ENCODE measurements at places on chromosomes 7 and 10.

DNA sequence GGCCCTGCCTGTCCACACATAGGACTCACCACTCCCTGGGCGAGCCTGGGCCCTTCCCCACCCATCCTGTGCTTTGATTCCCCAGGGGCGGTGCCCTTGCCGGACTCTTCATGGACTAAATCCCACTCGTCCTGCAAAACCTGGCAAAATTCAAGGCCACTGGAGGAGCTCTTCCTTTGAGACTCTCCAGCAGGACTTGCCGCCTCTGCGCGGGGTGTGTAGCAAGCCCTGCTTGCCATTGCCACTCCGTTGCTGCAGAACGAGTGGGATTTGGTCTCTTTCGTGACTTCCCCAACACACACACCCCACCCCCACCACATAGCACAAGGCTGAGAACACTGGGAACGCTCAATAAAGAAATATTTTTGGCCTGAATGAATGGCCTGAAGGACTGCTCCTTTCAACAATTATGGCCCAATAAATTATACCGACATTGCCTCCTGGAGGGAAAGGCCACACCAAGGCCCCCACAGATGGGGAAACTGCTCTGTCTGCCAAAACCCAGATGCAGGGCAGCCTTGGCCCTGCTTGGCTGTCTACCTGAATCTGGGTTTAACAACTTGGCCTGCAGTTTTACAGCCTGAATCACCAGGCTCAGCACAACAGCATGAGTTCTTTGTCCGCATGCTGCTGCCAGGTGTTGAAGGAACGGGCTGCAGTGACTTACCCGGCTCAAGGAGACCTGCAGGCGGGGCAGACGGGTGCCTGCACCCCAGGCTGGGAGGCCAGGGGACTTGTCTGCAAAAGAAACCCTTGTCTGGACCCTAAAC is 72.8 kb upstream of the KAT6B start:
- DNase-seq, result no peak

- DNase-seq, result no peak
These were observed 279.5 kb downstream of the GALNT17 start for GRCh38 chr7:71411475-71411874.

GRCh38 chr7:125061776-125062397 is 132.3 kb upstream of the POT1 start:
- no peak for DNase-seq

DNA sequence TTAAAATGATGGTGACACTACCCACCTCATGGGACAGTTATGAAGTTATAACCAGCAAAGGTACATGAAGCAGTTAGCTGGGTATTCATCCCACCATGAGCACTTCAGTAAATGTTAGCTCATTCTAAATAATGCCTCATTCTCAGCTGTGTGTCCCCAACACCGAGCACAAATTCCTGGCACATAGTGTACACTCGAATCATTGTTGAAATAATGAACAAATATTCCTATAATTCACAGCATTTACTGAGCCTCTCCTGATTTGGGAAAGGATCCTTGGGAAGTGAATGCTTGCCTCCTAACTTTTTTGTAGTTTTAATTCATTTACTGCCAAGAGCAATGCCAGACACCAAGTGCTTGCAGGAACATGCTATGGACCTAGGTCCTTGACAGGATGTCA is 235.2 kb downstream of the DGKI start:
- no peak for DNase-seq

GRCh38 chr7:18890134-18890533 is 227.3 kb downstream of the TWIST1 start:
- no peak for DNase-seq

DNA sequence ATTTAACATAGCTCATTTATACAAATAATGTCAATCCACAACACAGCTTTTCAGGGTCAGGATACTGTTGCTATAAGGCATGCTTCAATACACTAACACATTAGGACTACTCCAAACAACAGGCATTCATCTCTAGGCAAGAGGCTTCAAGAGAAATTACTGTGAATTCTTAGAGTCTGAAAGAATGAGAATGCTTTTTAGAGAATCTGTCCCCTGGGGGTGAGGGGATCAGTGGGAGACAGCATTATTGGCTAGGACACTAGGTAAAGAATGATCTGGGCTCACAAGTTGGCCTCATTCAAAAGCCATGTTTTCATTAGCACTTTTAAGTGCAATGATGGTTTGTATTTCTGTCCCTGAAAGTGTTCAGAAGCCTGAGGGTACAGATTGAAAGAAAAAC is 132.6 kb downstream of the SEMA3D start:
- DNase-seq, result no peak

DNA sequence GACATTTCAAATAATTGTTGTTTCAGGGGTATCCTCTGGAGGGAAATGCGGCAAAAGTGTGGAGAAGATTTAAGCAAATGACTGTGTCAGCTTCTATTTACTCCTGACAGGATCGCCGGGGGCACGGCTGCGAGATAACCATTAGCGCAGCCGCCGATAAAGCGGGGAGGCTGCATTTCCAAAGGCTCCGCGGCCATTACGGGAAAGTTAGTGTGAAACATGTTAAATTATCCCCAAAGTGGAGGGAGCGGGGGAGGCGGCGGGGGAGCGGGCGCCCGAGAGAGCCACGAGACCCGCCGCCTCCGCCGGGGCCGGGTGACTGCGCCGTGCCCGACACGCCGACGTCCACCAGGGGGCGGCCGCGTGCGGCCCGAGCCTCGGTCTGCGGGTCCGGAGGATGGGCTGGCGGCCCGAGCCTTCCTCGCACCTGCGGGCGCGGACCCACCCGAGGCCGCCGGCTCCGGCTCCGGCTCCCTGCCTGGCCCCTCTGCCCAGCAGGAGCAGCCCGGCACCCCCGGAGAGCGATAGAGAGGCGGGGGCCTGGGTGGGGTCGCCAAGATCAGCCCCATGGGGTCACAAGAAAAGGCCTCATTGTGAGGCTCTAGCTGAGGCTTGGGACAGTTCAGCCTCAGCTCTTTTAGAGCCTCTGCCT is 74.4 kb upstream of the PAX2 start:
- peak; percentile 46 for DNase-seq

- no peak for DNase-seq
These were observed 40.0 kb upstream of the PDK4 start for GRCh38 chr7:95636140-95636940.

- no peak for DNase-seq
These were observed 757.3 kb upstream of the AUTS2 start for GRCh38 chr7:68840991-68841390.

DNA sequence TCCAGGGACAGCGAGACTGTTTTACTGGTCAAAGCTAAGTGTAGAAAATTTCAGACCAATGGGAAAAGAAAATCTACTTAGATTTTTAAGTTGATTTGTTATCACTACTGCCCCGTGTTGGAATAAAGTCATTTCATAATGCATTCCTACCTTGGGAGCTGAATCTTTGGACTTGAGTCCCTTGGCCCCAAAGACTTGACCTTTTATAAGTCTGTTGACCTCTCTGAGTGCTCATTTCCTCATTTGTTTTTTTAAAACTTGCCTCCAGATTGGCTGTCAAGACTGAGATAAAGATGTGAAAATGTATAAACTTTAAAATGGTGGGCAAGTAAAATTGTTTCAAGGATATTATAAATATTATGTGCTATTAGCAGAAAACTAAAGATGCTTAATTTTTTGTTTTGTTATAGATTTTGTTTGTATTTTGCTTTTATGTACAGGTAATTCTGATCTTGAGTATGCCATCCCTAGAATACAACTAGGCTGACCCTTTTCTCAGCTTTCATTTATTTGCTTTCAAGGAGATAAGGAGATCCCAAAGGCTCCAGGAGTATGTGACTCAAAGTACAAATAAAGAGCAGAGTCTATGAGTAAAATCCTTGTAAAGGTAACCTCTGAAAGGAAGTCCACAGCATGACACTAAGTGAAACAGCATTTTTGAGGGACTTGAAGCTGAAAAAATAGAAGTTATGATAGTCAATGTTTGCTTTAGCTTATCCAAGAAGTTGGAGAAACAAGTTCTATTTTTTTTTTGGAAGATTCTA is 54.6 kb downstream of the TMEM26 start:
- no peak for DNase-seq

DNA sequence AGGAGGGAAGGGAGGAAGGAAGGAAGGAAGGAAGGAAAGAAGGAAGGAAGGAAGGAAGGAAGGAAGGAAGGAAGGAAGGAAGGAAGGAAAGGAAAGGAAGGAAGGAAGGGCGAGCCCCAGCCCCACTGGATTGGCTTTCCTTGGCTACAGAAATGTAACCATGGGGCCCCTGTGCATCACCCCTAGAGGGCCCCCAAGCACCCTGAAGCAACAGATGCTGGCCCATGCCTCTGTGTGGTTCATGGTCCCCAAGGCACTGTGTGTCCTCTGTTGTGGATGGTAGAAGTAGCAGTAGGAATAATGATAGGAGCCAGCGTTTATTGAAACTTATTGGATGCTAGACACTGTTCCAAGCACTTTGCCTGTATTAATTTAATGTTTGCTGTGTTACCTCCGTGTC is 116.6 kb upstream of the MACROH2A2 start:
- no peak for DNase-seq

DNA sequence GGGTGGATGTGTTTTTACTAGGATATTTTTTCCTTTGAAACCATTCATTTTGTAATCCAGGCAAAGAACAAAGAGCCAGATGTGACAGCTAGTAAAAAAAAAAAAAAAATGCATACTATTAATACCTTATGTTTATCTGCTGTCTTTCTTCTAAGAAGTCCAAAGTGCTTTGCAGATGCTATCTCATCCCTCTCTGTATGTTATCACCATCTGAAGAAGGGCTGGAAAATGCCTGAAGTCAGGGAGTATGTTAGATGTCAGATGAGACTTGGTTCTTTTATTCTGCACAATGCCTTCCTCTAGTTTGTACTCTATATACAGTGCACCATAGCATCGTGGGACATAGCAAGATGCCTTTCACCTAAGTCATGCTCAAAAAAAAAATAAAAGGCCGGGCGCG is 10.4 kb upstream of the CAMK1D start:
- no peak for DNase-seq

DNA sequence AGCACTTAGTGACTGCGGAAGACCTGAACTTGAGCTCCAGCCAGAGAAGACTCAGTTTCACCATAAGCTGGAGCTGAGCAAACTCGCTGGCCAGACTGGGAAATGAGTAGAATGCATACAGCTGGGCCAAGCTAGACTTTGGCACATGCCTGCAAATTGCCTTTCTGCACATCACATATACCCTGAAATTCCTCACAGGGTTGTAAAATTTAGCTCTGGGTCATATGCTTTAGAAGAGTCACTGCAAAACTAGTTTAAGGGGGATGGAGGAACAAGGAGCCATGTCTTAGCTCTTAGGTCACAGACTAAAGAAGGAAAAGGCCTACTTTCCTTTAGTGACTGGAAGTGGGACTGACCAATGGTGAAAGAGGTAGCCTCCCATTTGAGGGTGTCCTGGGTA is 67.6 kb downstream of the PPP1R3C start:
- DNase-seq, result no peak

DNA sequence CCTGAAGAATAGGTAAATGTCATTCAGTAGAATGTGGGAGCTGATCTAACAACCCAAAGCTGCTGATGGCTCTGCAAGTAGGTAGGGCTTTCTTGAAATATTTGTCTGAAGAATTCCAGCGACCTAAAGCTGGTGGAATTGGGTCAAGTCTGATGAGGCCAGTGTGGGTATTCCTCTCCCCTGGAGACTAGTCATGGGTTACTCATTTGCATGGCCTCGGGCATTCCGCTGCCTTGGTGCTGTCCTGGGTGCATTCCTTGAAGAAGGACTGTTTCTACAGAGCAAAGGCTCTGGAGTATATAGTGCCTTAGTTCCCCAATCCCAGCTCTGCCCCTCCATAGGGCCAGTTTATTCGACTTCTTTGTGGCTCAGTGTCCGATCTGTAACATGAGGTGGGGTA is 19.2 kb downstream of the PDK4 start:
- no peak for DNase-seq

DNA sequence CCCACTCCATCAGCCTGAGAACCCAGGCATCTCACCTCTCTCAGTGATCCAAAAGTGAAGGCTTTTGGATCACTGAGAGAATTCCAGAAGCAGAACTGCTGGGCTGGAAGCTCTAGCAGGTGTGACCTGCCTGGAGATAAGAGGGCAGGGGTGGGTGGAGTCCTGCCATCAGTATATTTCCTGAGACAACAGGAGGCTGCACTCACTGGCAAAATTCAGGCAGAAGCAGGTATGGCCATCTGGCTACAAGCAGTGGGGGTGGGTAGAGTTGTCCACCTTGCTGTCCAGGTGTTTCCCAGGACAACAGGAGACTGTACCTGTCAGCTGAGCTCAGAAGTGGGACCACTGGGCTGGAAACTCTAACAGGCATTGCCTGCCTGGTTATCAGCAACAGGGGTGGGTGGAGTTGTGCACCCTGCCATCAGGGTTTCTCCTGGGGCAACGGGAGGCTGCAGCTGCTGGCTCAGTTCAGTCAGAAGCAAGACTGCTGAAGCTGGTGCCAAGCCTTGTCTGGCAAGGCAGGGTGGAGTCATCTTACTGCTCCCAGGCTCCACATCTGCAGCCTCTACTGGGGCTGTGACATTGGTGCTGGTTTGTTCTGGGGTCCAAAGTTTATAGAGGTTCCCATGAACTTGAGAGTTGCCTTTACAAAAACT is 47.2 kb upstream of the SFTPD start:
- no peak for DNase-seq

DNA sequence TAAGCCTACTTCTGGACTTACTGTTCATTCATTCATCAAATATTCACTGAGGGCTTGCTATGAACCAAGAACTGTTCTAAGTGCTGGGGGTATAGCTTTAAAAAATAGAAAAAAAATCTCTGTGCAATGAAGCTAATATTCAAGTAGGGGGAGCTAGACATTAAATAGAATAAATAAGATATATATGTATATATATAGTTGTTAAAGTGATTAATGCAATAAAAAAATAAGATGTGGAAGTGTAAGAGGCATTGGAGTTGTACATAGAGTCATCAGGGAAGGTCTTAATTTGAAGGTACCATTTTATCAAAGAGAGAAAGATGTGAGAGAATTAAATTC is 181.2 kb upstream of the AGR3 start:
- DNase-seq, result no peak

DNA sequence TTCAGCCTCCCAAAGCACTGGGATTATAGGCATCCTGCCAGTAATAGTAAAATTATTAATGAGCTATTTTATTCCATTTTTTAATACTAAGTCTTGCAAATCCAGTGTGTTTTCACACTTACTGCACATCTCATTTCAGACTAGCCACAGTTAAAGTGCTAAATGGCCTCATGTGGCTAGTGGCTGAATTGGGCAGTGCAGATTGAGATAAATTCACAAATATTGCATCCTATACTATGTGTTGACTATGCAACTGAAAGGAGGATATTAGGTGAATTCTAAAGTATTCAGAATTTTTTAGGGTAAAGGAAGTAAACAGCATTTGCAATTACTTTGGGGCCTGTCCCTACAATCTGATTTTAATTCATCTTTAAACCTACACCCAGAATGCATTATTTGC is 10.2 kb downstream of the APBB1IP start:
- no peak for DNase-seq

- no peak for DNase-seq
These were observed 23.9 kb upstream of the FAM107B start for GRCh38 chr10:14798636-14799035.

DNA sequence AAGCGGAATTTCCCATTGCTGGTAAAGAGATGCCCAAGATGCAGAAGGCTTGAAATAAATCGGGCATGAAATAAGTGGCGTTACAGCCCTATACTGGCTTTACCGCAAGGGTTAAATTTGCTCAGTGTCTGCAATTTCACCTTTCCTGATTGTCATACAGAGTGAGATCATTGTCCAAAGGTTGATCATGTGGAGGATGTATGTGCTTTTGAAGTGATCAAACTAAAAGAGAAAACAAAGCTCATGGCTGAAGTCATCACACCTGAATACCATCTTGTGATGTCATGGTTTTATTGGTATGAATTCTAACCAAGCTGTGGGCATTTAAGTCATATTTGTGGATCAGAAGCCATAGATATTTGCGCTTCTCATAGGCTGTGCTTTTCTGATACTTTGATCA is 635.5 kb downstream of the AUTS2 start:
- no peak for DNase-seq

GRCh38 chr10:30553626-30554439 is 75.7 kb downstream of the LYZL2 start:
- DNase-seq, result no peak

Data from stimulated activated CD4-positive, alpha-beta T cell treated with anti-CD3 and anti-CD28 coated beads, Interleukin-1b, Interleukin-23, amount 100 ng/mL, for 4 hours (primary cell).